Stimulated activated naive CD4-positive, alpha-beta T cell treated with Interleukin-2 at 50 U/mL for 16 hours (primary cell): ENCODE measurements at places on chromosomes 2 and 18.

GRCh38 chr2:207635468-207636200 is 10.4 kb upstream of the METTL21A start:
- no peak for DNase-seq

DNA sequence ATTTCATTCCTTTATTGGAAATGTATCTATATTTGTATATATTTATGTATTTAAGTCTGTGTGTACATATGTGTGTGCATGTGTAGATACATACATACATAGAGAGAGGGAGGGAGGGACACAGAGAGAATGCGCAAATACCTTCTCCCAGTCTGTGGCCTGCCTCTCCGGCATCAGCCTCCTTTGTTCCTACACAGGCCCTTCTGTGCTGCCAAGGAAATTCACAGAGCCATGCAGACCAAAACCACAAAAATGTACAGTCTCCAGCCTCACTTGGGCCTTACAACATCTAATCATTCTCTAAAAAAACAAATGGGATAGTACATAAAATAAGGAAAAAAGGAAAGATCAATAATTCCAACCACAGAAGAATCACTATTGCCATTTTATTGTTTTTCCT is 8.8 kb upstream of the CRACDL start:
- DNase-seq, result no peak

- no peak for DNase-seq
These were observed 17.5 kb upstream of the SALL3 start for GRCh38 chr18:78962098-78962497.

DNA sequence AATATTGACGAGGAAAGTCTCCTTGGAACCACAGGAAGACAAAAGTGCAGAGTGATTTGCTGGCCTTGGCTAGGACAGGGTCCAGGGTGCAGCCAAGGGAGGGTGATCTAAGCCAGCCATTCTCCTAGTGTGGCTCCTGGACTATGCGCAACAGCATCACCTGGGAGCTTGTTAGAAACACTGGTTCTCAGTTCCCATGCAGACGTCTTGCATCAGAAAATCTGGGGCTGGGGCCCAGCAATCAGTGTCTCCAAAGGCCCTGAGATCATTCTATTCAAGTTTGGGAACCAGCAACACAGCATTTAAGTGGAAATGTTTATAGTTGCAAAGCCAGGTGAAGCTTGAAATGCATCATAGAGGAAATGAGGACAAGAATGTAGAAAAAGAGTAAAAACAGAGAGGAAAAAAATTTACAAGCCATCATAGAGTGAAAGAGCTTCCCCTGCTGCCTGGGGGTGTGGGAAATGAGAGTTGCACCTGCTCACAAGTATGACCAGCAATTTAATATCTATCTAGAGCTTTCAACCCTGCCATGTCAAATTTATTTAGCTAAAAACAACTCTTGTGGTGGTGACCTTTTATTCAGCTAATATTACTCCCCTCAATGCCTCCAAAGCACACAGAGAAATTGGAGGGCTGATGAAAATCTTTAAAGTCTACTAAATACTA is 54.4 kb upstream of the SEC11C start:
- DNase-seq, result no peak

DNA sequence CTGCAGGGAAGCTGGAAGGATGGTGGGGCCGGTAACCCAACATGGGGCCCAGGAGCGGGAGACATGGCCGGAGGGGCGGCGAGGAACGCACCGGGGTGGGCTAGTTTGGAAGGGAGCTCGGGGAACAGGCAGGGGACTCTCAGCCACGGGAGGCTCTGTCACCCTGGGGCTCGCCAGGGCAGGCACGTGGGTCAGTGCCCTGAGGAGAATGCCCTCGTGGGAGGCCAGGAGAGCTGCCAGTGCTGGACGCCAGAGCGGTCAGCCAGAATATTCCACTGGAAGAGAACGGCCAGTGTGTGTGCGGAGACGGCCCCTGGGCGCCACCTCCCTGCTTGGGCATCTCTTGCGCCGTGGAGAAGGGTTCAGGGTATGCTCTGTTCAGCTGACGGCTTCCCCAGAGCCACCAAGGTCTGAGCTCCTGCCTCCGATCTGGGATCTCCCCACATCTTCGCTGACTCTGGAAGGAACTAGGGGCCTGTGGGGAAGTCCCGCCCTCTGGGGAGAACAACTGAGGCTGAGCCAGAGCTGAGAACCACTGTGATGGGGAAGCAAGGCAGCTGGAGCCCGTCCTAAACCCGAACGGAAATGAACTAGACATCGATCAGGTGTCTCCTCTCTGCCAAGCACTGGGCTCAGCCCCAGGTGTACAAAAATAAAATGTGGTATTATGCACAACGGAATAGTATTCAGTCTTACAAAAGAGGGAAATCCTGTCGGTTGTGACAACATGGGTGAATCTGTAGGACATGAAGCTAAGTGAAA is 49.3 kb downstream of the TNP1 start:
- DNase-seq, result no peak

GRCh38 chr2:120405759-120406099 is 59.8 kb downstream of the INHBB start:
- no peak for DNase-seq
